Astrocyte of the hippocampus (primary cell): ENCODE measurements at places on chromosomes 3 and 15.

- peak; percentile 82 for DNase-seq
These were observed 66.9 kb upstream of the PRR23C start for GRCh38 chr3:139111392-139112229.

GRCh38 chr3:29695201-29695600, 414.3 kb downstream of the RBMS3 start:
- DNase-seq = no peak

- DNase-seq = no peak
These were observed 98.8 kb downstream of the ZNF621 start for GRCh38 chr3:40623567-40623966.

DNA sequence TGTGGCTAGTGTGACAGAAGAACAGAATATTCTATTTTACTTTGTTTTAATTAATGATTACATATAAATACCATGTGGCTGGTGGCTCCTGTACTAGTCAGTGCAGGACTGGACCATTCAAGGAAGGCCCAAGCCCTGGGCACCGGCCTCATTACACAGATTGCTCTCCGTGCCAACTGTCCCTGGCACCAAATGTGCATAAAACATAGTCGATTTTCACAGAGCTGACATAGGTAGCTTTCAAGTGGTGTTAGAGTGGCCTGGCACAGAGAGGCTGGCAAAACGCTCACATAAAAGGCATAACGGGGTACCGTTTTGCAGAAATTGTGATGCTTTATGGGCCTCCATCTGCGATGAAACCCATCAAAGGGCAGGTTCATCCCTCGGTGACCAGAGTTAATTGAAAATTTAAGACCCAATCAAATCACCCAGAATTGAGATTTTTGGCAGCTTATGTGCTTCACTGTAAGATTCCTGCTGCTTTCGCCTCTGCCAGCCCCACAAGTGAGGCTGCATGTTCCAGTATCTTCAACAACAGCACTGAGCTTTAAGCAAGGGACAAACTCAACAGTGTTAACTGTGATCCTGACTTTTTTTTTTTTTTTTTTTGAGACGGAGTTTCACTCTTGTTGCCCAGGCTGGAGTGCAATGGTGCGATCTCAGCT, 25.9 kb downstream of the RFTN1 start:
- no peak for DNase-seq

DNA sequence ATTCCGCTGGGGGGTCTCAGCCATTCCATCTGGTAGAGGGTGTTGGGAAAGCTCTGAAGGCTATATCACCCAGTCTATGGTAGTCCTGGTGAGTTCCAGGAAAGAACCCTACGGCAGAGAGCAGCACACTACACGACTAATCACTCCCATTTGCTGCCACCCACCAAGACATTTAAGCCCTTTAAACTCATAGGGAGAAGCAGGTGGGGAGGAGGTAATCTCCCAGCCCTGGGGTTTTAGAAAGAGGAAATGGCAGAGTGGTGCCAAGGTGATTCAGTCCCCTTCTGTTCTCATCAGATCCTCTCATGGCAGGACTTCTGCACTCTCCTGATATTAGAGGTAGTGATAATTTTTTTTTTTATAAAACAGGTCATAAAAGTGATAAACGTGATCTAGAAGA, 10.6 kb upstream of the VWA5B2 start:
- DNase-seq = no peak

- no peak for DNase-seq
These were observed 47.1 kb upstream of the IL20RB start for GRCh38 chr3:136910697-136911096.

GRCh38 chr15:65355988-65356353, 21.8 kb downstream of the IGDCC3 start:
- DNase-seq = no peak

DNA sequence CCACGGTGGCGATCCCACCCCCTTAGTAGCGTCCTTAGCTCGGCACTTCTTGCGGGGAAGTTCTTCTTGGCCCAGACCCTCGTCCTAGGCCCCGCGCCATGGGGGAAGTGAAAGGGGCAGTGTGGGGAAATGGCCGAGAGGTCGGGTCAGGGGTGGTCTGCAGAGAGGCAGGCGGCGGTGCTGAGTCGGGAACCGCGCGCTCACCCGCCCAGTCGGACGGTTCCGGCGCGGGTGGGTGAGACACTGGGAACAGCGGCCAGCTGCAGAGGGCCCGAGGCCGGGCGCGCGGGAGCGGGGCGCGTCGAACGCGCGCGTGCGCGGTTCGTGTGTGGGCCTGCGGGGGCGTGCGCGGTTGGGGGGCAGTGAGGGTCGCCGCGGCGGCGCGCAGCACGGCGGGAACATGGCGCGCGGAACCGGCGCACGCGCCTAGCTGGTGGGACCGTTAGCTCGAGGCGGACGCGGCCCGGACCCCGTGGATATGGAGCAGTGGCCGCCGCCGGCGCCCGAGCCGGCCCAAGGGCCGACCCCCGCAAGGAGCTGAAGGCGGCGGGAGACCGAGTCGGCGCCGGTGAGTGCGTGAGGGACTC, 246.9 kb downstream of the GOLGA6L6 start:
- DNase-seq = no peak

GRCh38 chr15:59020322-59020721, 32.9 kb downstream of the RNF111 start:
- DNase-seq = no peak

GRCh38 chr15:57890351-57890750, 175.2 kb downstream of the ALDH1A2 start:
- peak; percentile 20 for DNase-seq

- DNase-seq = no peak
These were observed 116.8 kb downstream of the CHST2 start for GRCh38 chr3:143236226-143236964.

GRCh38 chr3:59052803-59053411, 3.1 kb upstream of the CFAP20DC start:
- DNase-seq = peak; percentile 29

DNA sequence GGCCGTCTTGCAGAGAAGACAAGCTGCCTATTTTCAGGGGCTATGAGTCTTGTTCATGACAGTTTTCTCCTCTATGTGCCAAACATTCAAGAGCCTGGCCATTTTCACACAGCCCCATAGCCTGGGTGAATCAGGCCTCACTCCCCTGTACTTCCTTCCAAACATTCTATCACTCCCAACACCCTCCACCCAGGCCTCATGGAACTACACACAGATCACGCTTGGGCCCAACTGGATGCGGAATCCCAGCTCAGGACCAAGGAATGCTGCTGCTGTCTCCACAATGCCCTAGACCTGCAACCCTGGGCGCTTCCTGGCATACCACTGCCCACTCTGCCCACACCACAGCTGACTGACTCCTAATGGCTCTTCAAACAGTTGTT, 39.4 kb upstream of the PCSK6 start:
- no peak for DNase-seq

DNA sequence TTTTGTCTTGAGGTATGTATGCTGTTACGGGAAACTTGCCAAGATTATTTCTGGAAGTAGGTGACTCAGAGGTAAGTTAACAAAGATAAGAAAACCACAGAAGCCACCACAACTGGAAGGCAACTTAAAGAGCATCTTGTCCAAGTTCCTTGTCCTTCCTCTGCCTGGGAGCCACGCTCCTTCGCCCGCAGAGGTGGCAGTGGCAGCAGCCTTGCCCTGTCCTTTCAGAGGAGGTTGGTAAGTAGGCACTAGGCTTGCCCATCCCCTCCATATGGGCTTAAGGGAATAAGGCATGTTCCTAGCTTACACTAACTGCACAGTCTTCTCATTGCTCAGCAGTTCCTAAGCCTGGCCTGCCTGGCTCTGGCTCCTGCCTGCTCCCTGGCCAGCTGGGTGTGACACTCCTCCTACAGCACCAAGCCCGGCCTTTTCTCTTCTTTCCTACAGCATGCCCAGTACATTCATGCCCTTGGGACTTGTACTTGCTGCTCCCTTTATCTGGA, 48.0 kb upstream of the RAB6B start:
- peak; percentile 94 for DNase-seq

DNA sequence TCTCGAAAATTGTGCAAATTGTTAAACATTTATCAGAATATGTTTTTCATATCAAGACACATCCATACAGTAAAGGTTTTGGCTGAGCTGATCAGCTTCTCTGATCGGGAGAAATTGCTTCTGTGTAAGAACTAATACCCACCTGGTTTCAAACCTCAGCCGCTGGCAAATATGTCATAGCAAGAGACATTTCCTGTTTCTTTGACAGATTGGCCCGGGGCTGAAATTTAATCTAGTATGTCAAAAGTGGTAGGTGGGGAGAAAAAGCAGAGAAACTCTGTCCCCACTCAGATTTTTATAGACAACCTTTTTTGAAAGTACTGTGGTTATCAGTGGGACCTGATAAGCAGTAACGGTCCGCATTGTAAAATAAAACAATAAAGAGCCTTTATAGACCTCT, 88.8 kb upstream of the SLC24A5 start:
- no peak for DNase-seq

DNA sequence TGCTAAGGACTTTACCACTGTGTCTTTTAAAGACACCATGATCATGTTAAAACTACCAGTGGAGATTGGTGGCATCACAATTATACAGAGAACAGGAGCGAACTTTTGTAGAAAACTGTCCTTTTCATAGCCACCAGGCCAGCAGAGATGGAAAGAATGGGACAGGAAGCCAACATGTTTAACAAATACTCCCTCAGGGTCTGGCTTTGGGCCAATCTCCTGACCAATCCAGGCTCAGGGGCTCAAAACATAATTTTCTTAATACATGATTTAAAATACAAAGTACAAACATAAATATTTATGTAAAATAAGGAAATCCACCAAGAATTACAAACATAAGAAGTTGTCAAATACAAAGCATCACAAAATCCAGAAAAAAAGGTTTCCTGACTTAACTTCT, 266.0 kb downstream of the VPS13C start:
- DNase-seq = peak; percentile 4

DNA sequence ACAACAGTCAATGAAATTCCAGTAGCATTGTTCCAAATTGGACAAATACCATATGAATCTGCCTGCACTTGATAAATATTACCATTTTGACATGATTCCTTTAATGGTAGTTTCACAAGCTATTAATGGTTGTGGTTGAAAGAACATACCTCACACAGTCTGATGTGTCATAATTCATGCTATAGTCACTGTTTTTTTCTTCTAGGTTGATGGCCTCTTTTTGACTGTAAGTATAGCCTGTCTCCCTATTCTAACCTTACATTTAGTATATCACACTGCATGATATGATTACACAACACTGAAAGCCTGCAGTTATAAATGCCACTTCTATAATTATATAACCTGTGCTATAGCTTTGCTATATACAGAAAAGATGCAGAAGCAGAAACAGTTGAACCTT, 834.1 kb downstream of the NSUN3 start:
- no peak for DNase-seq

GRCh38 chr3:70899816-70900215, 587.4 kb upstream of the MDFIC2 start:
- peak; percentile 5 for DNase-seq

DNA sequence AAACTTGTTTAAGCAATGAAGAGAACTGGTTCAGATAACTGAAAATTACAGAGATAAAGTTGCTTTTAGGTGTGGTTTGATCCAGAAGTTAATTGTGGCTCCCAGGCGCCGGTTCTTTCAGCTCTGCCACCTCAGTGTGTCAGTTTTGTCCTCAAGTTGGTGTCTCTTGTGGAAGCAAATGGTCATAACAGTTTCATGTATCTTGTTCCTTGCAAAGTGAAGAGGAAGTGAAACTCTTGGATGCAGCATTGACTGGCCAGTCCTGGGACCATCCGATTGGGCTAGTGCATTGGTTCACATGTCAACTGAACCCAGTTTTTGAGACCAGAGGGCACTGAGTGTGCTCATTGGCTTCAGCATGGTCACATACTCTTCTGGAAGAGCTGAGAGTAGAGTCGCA, 181.4 kb upstream of the GRM7 start:
- no peak for DNase-seq

- DNase-seq = no peak
These were observed 205.8 kb upstream of the IL12A start for GRCh38 chr3:159782724-159783421.

DNA sequence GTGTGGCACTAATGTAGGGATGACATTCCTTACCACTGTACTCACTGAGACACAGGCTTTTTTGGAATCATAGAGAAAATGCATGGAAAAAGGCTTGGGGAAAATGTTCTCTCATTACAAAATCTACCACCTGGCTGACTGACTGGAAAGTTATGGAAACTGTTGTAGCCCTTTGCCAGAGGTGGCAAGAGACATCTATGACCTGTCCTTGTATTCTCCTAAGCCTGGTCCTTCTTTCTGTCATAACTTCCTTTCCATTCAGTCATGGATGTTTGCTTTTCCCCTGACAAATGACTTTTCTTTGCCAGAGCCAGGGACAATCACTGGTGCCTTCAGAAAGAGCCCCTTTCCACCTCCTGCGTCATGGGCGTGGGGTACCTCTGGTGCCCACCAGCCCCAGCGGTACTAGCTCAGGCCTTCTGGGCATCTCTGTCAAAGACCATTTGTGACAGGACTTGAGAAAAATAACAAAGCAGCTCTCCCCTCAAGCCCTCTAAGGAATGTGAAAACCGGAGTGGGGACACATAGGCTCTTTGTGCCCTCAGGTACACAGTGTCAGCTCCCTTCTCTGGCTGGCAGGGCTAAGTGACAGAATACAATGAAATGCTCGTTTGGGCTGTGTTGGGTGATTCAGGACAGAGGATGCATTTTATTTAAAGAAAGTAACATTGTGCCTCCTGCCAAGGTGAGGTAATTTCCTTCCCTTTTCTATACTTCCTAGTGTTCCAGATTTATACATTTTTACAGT, 381.1 kb upstream of the RASGRP1 start:
- DNase-seq = no peak
